ENCODE measurements at places on chromosomes 16 and 17.

DNA sequence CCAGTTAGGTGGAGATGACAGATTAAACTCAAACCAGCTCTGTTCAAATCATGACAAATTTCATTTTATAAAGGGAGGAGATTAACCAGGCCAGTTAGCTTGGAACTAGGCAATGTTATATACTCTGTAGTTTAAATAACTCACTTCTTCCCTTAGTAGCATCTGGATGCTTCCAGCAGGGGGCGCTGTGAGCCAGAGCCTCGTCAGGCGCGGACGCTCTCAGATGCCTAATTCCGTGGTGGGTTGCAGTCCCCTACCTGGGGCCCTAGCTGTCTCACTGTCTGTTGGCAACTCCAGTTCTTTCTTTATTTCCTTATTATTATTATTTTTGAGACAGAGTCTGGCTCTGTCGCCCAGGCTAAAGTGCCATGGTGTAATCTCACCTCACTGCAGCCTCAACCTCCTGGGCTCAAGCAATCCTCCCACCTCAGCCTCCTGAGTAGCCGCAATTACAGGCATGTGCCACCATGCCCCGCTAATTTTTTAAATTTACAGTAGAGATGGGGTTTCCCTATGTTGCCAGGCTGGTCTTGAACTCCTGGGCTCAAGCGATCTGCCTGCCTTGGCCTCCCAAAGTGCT, 17.3 kb upstream of the WFDC1 start:
- peak; percentile 61 for DNase-seq

GRCh38 chr17:79991140-79991923, 44.3 kb downstream of the TBC1D16 start:
- DNase-seq = peak; percentile 83

GRCh38 chr17:11467639-11468038, 130.6 kb upstream of the DNAH9 start:
- DNase-seq = no peak

DNA sequence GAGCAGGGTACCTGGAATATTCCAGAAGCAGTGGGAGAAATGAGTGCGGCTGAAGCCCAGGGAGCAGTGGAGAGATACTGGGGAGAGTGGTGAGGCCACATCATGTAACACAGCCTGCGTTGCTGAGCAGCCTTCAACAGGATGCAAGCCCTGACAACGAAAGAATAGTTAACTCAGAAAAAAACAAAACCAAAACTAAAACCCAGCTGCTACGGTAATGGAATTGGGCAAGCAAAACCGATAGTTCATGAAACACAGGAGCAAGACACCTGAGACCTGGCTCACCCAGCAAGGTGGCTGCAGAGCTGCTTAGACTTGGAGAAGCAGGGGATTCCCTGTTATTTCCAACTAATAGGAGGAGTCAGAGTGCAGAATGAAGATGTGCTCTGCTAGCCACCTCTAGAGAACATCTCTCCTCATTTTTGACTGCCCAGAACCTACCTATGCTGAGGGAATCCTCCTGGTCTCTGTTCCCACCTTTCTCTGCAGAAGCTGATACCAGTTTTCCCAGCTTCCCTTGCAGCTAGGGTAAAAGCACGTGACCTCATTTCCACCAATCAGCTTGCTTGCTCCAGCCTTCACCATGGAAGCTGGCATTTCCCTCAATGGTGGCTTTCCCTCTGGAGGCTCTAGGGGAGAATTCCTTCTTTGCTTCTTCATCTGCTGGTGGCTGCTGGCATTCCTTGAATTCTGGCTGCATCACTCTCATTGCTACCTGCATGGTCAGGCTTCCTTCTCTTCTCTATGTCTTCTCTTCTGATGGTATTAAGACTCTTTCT, 59.4 kb upstream of the XYLT1 start:
- no peak for DNase-seq

- no peak for DNase-seq
Measured at GRCh38 chr17:7219229-7219811, 316 bp downstream of the DLG4 start.

DNA sequence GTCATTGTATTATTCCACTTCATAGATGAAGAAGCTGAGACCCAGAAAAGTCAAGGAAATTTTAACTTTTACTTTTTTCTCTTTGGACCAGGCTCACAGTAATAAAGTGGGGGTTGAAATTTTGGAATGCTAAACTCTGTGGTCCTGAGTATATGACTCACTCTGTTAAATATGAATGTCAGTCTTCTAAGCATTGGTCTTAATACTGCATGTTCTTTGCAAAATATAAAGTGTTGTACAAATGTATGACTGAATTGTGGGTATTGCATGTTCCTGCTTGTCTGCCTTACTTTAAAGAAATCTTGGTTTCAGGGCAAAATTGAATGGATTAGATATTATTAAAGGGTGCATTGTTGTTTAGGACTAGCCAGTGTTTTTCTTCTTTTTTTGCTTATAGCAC, 950.8 kb upstream of the GOT2 start:
- peak; percentile 67 for DNase-seq

- DNase-seq = peak; percentile 31
Measured at GRCh38 chr17:40510328-40510648, 8.9 kb upstream of the TNS4 start.

DNA sequence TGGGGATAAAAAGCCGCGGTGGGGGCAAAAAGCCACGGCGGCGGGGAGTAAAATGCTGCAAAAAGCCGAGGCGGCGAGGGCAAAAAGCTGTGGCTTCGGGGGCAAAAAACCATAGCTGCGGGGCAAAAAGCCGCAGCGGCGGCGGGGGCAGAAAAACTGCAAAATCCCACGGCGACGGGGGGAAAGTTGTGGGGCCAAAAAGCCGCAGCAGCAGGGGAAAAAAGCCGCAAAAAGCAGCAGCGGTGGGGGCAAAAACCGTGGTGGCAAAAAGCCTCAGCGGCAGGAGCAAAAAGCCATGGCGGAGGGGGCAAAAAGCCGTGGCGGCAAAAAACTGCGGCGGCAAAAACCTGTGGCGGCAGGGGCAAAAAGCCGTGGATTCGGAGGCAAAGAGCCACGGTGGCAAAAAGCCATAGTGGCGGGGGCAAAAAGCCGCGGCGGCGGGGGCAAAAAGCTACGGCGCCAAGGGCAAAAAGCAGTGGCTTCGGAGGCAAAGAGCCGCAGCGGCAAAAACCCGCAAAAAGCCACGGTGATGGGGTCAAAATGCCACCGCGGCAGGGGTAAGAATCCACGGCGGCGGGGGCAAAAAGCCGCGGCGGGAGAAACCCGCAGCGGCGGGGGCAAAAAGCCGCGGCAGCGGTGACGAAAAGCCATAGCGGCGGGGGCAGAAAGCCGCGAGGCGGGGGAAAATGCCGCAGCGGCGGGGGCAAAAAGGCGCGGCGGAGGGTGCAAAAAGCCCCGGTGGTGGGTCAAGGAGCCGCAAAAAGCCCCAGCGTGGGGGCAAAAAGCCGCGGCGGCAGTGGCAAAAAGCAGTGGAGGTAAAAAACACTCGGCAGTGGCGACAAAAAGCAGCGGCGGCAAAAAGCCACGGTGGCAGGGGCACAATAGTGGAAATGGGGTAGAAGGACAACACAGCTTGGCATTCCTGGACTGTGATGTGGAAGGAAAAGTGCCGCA, 192.8 kb downstream of the SHCBP1 start:
- DNase-seq = no peak

GRCh38 chr16:72905581-72905980, 142.3 kb downstream of the ZFHX3 start:
- peak; percentile 50 for DNase-seq

- no peak for DNase-seq
Measured at GRCh38 chr16:19177111-19177739, 9.2 kb downstream of the SYT17 start.

DNA sequence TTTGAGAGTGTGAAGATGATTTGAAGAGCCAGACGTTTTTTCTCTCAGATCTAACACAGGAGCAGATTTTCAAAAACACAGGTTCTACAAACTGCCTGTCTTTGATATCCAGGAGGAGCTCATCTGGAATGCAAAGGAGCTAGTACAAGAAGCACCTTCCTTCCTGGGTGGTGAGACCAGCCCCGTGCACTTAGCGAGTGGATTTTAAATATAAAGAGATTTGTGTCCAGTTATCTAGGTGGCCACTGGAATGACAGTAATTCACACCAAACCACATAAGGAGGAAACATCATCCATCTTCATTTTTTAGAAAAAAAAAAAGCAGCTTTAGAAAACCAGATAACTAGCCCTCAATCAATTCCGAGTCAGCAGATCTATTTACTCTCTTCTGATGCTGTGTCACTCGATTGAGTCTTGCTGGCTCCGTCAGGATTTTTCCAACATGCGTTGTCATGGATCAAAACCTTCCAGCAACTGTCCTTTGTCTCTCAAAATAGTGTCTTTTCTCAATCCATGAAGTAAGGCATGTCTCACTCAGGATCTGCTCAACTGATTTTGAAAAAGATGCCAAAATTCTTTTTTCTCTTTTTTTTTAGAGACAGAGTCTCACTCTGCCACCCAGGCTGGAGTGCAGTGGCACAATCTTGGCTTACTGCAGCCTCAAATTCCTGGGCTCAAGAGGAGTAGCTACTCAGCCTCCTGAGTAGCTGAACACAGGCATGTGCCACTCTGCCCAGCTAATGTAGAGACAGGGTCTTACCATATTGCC, 451.2 kb upstream of the PSMD7 start:
- no peak for DNase-seq

DNA sequence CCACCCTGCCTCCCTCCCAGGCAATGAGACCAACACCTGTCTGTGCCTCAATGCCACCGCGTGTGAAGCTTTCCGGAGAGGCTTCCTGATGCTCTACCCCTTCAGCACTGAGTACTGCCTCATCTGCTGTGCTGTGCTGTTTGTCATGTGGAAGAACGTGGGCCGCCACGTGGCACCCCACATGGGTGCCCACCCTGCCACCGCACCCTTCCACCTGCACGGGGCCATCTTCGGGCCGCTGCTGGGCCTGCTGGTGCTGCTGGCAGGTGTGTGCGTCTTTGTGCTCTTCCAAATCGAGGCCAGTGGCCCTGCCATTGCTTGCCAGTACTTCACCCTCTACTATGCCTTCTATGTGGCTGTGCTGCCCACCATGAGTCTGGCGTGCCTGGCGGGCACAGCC, 10.9 kb downstream of the OTOP3 start:
- DNase-seq = no peak

DNA sequence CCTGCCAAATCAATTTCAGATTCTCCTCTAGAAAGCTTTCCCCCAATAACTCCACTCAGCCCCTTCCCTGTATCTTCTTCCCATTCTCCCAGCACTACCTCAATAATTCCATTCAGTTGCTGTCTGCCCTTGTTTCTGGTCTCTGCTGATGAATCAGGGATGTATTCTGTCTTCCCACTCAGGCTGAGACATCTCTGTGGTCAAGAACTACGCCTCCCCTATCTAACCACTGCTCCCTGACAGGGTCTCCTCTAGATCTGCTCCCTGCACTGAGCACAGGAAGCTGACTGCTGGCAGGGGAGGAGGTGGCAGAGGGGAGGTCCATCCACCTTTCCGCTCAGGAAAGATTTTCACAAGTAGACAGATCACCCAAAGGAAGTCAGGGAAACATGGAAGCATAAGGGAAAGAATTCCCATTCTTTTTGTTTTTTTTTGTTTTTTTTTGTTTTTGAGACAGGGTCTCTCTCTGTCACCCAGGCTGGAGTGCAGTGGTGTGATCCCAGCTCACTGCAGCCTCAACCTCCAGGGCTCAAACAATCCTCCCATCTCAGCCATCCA, 16.9 kb upstream of the SP2 start:
- peak; percentile 54 for DNase-seq

DNA sequence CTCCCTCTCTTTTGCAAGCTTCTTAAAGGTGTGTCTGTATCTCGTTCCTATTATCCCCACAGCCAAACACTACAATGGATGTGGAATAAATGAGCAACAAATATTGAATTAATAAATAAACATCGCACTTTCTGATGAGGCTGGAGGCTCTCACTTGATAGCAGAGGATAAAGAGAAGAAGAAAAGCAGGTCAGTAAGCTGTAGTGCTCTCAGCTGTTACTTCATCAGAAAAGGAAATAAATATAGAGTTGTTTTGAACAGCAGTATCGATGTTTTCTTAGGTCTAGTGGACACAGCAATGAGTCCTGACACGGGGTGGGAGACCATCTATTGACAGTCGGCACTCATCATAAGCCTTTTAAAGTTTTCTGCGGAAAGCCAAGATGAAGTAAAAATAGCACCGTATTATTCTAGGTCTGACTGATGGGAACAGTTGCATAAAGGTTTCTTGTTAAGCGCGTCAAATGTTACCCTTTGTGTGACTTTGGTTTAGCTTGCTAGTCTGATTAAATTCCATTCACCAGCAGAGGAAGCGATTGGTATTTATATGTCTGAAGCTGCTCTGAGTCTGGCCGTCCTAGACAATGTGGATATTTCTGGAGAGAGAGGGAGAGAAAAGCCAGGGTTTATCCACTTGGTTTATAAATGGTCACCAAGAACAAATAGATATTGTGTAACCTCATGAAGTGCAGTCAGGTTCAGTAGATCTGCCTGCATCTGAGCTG, 646.1 kb downstream of the CDH11 start:
- DNase-seq = peak; percentile 15

DNA sequence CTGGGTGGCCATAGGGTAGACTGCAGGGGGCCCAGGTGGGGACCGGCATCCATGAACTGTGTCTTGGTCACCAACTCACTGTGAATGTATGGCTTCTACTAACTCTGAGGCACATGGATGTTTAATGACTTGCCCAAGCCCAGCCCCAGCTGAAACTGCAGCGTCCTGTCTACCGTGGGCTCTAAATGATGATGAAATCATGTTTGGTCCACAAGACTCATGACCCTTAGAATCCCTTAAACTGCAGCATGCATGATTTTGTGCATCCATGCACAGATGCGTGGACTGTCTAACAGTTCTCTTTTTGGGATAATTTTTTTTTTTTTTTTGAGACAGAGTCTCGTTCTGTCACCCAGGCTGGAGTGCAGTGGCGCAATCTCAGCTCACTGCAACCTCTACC, 32.4 kb upstream of the CREBBP start:
- DNase-seq = no peak

- peak; percentile 59 for DNase-seq
Measured at GRCh38 chr17:12958786-12959185, 59.0 kb downstream of the ELAC2 start.

DNA sequence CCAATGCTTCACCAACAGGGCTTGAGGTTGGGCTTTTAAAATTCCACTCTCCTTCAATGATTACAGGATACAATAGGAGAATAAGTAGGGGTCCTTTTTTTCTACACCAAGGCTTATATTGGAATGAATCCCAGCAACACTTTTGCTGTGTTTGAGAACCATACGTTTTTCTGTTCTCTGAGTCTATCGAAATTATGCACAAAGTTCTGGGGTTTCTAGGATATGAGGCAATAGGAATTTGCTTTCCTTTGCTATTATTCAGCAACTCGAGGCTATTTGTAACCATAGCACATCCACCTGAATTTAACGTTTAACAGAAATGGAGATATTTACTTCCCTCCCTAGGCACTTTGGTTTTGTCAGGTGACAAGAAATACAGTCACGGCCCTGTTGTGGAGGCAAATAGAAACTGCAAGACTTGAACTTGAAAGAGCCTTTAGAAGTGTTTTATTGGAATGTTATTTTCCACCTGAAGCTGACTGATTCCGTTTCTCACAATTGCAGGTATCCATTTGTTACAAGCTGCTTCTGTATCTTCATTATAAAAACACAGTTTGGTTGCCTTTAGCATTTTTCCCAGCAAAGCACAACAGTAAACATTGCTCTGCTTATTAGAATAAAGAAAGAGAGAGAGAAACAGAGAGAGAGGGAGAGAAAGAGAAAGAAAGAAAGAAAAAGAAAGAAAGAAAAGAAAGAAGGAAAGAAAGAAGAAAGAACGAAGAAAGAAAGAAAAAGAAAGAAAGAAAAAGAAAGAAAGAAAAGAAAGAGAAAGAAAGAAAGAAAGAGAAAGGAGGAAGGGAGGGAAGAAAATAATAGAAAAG, 109.6 kb downstream of the HS3ST3A1 start:
- no peak for DNase-seq

- DNase-seq = no peak
Measured at GRCh38 chr16:73053364-73054124, 5.6 kb upstream of the ZFHX3 start.
